ENCODE measurements at places on chromosomes 7 and 10. TPM values are rescaled to one million over a fixed set of nuclear protein-coding genes. Genes with fewer than 3 reads are reported as not detected.

STK31 gene
- 1.6 TPM for total RNA-seq

C10orf71 gene
- not detected for total RNA-seq

HIBADH gene
- 10.6 TPM for total RNA-seq

AOAH gene
- total RNA-seq = 0.75 TPM

SSC4D gene
- total RNA-seq = not detected

CYP2C19 gene
- total RNA-seq = not detected

CALY gene
- total RNA-seq = not detected

DNA sequence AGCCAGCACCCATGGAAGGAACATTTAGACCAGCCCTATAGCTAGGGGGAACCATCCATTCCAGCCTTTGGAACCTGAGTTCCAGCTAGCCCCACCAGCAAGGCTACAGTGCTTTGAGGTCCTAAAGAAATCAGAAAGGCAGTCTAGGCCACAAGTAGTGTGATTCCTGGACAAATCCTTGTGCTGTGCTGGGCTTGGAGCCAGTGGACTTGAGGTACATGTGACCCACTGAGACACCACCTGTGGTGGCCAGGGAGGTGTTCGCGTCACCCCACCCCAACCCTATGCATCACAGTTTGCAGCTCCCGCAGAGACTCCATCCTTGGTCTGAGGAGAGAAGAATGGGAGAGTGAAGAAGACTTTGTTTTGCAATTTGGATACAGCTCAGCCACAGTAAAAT, 31.8 kb downstream of the ZNF277 start:
- H3K27me3 ChIP-seq = no peaks in the 10 kb centered on the region
- H3K4me3 ChIP-seq = no peak overlapping the region
- no peaks in the 10 kb centered on the region for H3K36me3 ChIP-seq
- H3K27ac ChIP-seq = no peak overlapping the region
- DNase-seq = no peak
- H3K4me1 ChIP-seq = no peaks in the 10 kb centered on the region

DNA sequence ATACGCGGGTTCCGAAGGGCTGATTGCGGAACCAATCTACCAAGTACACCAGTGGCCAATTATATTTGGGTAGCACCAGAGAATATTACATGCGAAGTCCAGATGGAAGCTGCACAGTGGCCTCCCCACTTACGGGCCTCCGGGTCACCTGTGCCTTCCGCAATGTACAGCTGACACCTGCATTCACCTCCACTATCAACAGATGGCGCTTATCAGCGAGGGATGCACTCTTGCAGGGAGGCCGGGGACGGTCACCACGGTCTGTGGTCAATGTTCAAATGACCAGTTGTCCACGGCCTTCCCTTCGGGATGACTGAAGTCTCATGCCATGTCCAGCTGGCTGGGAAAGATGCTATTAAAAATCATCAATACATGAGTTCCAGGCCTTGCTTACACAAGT, 47.6 kb downstream of the SLIT1 start:
- no peaks in the 10 kb centered on the region for H3K4me1 ChIP-seq
- H3K27ac ChIP-seq = no peak overlapping the region
- no peaks in the 10 kb centered on the region for H3K27me3 ChIP-seq

DNA sequence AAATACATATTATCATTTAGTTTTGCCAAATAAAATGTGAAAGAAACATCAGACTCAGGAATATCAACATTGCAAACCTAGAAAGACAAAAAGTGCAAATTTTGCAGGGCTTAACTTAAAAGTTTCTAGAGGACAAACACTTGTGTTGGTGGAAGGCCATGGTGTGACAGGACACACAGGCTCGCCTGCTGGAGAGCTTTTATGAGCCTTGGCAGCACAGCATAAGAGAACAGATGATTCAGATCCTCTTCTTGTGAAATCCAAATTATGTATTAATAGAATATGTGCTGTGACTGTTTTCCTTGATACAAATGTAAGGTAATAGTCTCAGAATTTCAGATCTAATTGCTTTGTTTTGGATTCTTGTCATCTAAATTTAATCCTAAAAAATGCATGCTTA, 72.9 kb upstream of the ABCB5 start:
- no peaks in the 10 kb centered on the region for H3K4me1 ChIP-seq
- H3K27me3 ChIP-seq = no peaks in the 10 kb centered on the region
- DNase-seq = no peak
- H3K27ac ChIP-seq = no peak overlapping the region
- H3K36me3 ChIP-seq = no peaks in the 10 kb centered on the region

DNA sequence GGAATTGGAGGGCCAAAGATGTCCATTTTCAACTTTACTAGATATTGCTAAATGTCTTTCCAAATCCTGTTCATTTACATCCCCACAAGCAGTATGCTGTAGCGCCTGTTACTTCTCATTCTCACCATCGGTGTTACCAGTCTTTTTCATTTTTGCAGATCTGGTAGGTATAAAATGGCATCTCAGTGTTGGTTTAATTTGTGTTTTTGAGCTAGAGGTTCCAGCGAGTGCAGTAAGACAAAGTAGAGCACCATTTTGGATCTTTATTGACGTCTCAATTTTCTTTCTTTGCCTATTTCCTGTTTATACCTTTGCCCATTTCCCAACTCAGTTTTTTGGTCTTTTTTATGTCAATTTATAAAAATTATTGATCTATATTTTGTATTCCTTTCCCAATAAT, 55.6 kb downstream of the NRF1 start:
- H3K4me1 ChIP-seq = no peaks in the 10 kb centered on the region
- no peaks in the 10 kb centered on the region for H3K27me3 ChIP-seq
- no peak for DNase-seq
- H3K36me3 ChIP-seq = peaks cover 9% of the 10 kb centered on the region

GRCh38 chr10:17788646-17789045, 20.5 kb upstream of the MRC1 start:
- H3K27ac ChIP-seq = no peak overlapping the region
- H3K4me1 ChIP-seq = peaks cover 2% of the 10 kb centered on the region
- H3K36me3 ChIP-seq = no peaks in the 10 kb centered on the region
- no peak for DNase-seq
- no peaks in the 10 kb centered on the region for H3K27me3 ChIP-seq

GRCh38 chr7:96649981-96650380, 59.7 kb downstream of the SEM1 start:
- H3K4me1 ChIP-seq = no peaks in the 10 kb centered on the region
- DNase-seq = no peak
- no peak overlapping the region for H3K4me3 ChIP-seq

DNA sequence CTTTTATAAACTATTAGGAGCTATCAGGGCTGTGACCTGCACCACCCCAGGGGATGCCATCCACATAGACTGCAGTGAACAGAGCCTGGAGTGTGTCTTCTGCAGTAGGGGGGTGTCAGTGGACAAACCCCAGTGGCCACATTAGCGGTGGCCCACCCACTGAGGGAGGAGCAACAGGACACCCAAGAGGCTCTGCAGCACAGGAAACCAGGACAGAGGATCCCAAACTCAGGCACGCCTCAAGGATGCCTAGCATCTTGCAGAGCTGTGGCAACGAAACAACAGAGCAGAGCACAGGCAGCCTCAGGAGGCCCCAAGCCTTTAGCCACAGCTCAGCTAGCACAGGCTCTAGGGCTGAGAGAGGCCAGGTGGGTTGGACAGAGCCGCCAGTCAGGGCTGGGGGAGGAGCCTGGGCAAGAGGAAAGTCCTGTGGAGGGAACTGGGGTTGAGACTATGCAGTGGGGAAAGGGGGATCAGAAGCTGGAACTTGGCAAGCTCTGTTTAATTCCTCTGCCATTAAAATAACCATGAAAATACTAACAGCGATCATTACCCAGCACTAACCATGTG, 53.8 kb downstream of the GRID1 start:
- DNase-seq = peak; percentile 30
- H3K36me3 ChIP-seq = no peaks in the 10 kb centered on the region
- H3K27ac ChIP-seq = no peak overlapping the region

GRCh38 chr7:2928613-2929311, 84.7 kb upstream of the GNA12 start:
- H3K36me3 ChIP-seq = no peaks in the 10 kb centered on the region
- H3K4me3 ChIP-seq = no peak overlapping the region
- H3K4me1 ChIP-seq = no peaks in the 10 kb centered on the region

- no peak overlapping the region for H3K27ac ChIP-seq
- H3K36me3 ChIP-seq = no peaks in the 10 kb centered on the region
- no peak for DNase-seq
- H3K4me1 ChIP-seq = no peaks in the 10 kb centered on the region
- no peak overlapping the region for H3K4me3 ChIP-seq
Observed at GRCh38 chr10:79883986-79884385, 57.4 kb downstream of the NUTM2E start.

DNA sequence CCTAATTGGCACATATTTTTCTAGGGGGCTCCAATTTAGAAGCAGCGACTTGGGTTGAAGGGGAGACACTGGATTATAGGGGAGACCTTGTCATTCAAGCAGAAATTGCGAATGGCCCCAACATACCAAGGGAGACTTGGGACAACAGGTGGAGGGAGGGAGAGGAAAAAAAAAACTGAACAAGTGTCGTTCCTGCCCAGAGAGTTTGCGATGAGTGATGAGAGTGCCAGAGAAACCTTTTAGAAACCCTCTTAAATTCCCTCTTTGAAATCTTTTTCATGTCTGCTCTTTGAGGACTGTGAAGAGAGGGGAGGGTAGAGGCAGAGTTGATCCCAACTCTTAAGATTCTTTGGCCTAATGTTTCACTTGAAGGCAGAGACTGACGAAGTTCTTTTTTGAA, 24.3 kb downstream of the RBM20 start:
- no peak overlapping the region for H3K4me3 ChIP-seq
- no peaks in the 10 kb centered on the region for H3K36me3 ChIP-seq
- no peaks in the 10 kb centered on the region for H3K27me3 ChIP-seq
- DNase-seq = no peak

DNA sequence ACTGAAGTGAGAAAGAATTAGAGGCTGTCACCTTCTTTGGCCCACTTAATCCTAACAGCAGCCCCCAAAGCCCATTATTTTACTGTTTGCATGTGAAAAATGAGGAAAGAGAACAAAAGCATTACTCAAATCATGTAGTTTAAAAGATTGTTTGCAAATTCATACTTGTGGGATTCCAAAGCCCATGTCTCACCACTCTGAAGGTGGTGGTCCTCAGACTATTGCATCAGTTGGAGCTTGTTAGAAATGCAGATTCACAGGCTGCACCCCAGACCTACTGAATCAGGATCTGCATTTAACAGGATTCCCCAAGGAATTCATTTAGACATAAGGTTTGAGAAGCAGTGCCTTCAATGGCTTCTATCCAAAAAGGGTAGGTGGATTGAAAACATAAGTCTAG, 93.7 kb upstream of the PDE1C start:
- peak overlapping the region; percentile 52 for H3K27ac ChIP-seq
- no peaks in the 10 kb centered on the region for H3K36me3 ChIP-seq
- peaks cover 12% of the 10 kb centered on the region for H3K4me1 ChIP-seq
- no peak for DNase-seq
- H3K27me3 ChIP-seq = no peaks in the 10 kb centered on the region

DNA sequence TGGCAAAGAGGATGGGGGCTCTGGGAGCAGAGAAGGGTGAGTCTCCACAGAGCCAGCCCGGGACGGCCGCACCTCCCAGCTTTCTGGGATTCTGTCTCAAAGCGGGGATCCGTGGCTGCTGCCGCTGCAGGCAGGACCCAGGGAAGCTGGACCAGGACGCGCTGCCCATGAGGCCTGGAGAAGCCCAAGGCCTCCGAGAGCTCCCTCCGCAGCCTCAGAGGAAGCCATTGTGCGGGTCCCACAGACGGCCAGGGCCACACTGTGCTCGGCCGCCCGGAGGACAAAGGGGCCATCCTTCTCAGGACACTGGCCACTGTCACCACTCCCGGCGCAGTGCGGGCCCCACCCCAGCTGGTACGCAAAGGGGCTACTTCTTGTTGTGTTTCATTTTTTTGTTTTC, 79.3 kb upstream of the PDGFA start:
- DNase-seq = no peak
- H3K27ac ChIP-seq = peak overlapping the region; percentile 98
- peaks cover 43% of the 10 kb centered on the region for H3K4me1 ChIP-seq
- H3K4me3 ChIP-seq = no peak overlapping the region
- H3K27me3 ChIP-seq = no peaks in the 10 kb centered on the region

GRCh38 chr10:32489901-32490300, 44.0 kb downstream of the CCDC7 start:
- no peak overlapping the region for H3K27ac ChIP-seq
- H3K4me3 ChIP-seq = no peak overlapping the region
- no peak for DNase-seq
- no peaks in the 10 kb centered on the region for H3K4me1 ChIP-seq
- H3K36me3 ChIP-seq = peaks cover 15% of the 10 kb centered on the region

GRCh38 chr7:38393874-38394273, 120.4 kb upstream of the TARP start:
- no peak for DNase-seq
- no peak overlapping the region for H3K4me3 ChIP-seq
- no peaks in the 10 kb centered on the region for H3K27me3 ChIP-seq
- H3K36me3 ChIP-seq = no peaks in the 10 kb centered on the region
- no peaks in the 10 kb centered on the region for H3K4me1 ChIP-seq
- no peak overlapping the region for H3K27ac ChIP-seq

DNA sequence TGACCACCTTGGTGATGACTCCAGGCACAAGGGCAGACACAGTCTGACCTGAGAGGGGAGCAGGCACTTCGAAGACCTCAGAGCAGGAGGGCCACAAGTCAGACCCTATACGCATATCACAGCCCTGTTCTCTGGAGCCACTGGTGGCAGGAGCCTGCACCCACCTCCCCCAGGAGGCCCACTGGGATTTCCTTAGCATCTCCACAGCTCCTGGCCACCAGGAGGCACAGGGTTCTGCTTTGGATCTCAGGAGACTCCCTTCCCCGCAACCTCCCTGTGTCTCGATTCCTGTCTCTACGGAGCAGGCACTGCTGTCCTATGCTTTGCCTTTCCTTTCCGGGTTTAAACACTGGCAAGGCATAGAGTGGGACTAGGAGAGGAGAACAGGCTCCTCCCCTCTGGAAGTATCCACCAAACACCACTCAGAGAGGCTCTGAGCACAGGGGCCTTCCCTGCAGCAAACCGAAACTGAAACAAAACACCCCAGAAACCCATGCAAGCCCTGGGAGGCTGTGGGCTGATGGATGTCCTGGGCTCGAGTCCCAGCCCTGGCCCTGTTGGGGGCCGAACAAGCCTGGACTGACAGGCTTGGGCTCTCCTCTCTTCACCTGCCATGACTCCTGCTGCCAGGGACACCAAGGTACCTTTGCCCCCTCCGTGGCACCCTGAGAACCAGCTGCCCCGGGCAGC, 166.3 kb downstream of the NEURL1 start:
- peaks cover 16% of the 10 kb centered on the region for H3K36me3 ChIP-seq
- no peaks in the 10 kb centered on the region for H3K27me3 ChIP-seq
- peak overlapping the region; percentile 94 for H3K4me3 ChIP-seq
- DNase-seq = peak; percentile 45

DNA sequence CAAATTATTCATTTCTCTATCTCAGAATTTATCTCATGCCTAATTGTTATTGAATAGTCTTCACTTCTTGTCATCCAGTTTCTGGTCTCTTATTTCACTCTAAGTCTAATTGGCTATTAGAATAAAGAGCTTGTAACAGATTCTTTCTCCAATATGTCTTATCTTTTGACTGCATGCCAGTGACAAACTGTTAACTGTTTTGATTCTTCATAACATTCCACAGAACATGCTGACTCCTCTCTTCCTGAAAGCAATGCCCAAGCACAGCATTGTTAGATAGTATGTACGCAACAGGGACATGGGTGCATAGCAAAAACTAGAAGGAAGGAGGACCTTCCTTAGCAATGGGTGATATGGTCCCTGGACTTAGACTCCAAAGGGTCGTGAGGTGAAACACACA, 65.4 kb downstream of the TRUB1 start:
- H3K27ac ChIP-seq = no peak overlapping the region
- peaks cover 5% of the 10 kb centered on the region for H3K4me1 ChIP-seq
- DNase-seq = no peak

Data from ascending aorta (tissue), 2 donors.